BJ (cell line): ENCODE measurements at places on chromosomes 7 and 10. TPM values are rescaled to one million over a fixed set of nuclear protein-coding genes. Genes with fewer than 3 reads are reported as not detected.

DNA sequence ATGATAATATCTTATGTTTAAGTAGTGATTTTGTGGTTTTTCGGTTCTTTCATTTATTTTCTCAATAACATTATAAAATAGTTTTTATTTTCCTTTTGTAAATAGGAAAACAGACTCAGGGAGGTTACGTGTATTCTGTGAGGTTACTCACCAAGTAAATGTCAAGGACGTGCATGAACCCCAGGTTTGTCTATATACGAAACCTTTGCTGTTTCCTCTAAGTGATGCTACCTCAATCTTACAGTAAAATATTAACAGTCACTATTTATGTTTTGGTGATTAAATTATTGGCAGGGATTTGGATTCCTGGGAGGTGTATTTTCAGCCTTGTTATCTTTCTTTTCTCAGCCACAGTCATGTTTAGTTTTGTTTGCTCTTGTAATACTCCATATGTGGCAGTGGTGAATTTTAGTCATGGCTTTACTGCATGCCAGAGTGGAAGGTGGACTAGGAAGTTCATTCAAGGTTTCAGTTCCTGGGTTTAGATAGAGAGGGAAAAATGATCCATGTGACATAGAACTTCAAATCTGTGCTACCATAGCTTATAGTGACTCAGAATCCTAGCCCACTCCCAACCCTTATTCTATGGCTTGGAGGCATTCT is 139.9 kb downstream of the ARL4A start:
- no peak for DNase-seq

DNA sequence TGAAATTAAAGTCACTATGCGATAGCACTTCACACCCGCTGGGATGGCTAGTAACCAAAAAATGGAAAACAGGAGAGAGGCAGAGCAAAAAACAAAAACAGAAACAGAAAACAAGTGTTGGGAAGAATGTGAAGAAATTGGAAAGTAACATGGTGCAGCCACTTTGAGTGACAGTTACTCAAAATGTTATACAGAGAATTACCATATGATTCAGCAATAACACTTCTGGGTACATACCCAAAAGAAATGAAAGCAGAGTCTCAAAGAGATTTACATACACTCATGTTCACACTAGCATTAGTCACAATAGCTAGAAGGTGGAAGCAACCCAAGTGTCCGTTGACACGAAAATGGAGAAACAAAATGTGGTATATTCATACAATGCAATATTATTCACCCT is 88.6 kb upstream of the KCNIP2 start:
- DNase-seq = no peak

GRCh38 chr7:55078465-55079372 is 59.9 kb downstream of the EGFR start:
- DNase-seq = no peak

DNA sequence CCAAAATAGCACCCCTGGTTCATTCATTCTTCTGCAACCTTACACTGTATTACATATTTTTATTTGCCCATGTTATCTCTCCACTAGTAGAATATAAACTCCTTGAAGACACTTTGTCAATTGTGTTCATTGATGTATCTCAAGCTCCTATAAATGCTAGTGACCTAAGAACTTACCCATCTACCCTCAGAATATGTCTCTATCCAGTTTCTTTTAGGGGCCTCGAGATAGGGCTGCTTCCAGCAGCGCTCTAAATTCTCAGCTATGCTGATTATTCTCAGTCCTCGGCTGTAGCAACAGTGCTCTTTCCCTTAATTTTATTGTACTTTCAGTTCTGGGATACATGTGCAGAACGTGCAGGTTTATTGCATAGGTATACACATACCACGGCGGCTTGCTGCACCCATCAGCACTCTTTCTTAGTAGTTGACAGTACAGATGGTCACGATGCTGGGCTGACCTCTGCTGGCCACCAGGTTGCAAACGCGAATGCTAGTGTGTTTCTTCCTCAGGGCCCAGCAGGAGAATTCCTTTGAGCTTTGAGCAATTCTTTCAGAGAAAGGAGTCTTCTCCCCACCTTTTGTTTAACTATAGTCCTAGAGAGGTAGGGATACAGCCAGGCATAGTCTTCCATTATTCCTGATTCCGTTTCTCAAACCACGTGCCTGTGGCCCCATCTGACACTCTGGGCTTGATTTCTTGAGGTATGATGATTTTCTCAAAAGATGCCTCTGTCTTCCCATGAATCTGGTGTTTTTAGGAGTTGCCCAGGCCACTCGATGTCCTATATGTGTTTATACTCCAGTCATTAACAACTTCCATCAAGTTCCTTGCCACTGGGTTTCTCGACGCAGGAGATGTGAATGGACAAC is 49.1 kb upstream of the CDC14C start:
- DNase-seq = no peak

GRCh38 chr10:124612611-124613498 is 131.3 kb downstream of the FAM53B start:
- DNase-seq = no peak

DNA sequence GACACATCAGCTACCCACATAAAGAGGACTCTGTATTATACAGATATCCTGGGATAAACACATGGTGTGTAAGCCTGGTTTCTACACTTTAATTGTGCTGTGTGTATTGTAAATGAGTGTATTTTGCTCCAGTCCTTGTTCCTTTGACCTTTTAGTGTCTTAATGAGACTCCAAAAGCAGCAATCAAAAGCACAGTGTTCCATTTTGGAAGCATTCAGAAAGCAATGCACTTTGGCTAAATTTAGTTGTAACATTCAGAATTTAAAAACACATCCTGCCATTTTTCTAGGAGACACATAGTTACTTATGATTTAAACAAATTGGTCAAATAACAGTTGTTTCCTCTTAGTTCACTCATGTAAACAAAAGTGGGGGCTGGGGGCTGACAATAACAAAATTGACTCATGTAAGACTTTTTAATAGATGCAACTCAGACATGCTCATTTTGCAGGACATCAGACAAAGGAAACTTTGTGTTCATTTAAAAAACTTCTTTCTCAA is 122.2 kb downstream of the GPR37 start:
- no peak for DNase-seq

GRCh38 chr10:51297438-51297837 is 223.2 kb downstream of the PRKG1 start:
- DNase-seq = no peak

- no peak for DNase-seq
Observed at GRCh38 chr7:77579797-77580196, 42.7 kb downstream of the PTPN12 start.

- no peak for DNase-seq
Observed at GRCh38 chr10:114859222-114859621, 37.6 kb downstream of the FHIP2A start.

DNA sequence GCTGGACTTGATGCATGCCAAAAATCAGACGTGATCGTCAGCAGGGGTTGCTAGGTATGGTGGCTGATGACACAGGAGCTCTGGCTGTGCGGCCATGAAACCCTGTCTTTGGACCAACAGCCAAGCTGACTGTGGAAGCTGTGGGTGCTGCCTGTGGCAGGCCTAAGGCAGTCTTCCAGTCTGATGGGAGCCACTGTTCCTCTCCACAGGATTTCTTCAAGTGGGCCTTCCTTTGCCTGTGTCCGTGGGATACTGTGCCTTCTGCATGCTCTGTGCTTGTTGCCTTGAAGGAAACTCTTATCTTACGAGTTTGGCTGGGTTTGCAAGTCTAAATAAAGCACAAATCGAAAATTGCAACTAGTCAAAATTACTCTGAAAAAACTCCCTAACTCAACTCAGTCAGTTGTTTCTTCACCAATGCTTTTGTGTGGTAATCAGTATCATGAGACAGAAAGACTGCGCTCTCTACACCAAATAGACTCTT is 101.9 kb upstream of the PDLIM1 start:
- DNase-seq = no peak

- DNase-seq = no peak
Observed at GRCh38 chr7:145293228-145293701, 457.4 kb upstream of the TPK1 start.

DNA sequence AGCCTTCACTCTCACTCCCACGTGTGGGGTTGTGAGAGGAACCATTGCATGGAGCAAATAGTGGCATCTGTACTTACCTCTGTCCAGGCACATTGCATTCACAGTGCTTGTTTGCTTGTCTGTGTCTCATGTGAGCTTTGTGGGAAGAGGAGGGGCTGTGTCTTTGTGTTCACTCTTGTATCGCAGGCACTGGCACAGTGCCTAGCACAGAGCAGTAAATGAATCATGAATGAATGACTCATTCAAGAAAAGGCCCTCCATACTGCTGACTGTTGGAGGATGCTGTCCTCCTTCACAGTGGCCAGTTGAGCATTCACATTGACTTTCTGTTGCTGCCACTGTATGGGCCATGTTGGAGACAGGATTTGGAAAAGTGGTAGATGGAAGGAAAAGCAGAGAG is 125.3 kb downstream of the SORCS3 start:
- DNase-seq = no peak

GRCh38 chr10:96998329-96998888 is 166.3 kb downstream of the LCOR start:
- DNase-seq = no peak

DNA sequence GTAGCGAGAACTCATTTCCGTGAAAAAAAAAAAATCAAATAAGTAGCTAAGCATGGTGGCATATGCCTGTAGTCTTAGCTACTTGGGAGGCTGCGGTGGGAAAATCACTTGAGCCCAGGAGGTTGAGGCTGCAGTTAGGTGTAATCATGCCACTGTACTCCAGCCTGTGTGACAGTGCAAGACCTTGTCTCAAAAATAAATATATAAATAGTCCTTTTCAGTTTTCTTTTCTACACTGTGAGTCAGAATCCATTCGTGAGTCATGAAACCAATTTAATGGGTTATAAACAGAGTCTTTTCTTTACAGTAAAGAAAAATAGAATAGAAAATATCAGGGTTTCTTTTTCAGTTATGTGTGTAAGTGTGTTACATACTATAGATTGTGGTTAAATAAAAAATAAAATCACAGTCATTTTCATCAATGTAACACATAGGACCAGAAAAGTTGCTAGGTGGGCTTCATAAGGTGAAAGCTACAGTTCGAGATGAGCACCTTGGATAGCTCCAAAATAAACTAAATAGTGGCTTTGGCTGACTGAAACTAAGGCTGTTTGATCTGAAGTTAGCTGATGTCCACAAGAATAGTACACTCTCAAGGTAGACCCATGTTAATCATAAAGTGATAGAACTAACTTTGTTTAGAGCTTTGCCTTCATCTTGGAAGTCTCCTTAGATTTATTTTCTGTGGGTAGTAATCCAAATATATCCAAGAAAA is 781.1 kb downstream of the GATA3 start:
- DNase-seq = no peak

GRCh38 chr10:81817596-81818170 is 57.3 kb upstream of the NRG3 start:
- DNase-seq = no peak

GRCh38 chr7:117715784-117716445 is 157.3 kb downstream of the CTTNBP2 start:
- peak; percentile 7 for DNase-seq

OR6B1 gene
- polyA plus RNA-seq = not detected in 2 replicates

GNAT3 gene
- not detected in 2 replicates for polyA plus RNA-seq

RNF133 gene
- not detected in 2 replicates for polyA plus RNA-seq

ZP3 gene
- polyA plus RNA-seq = 1.6 and 2.5 TPM in 2 replicates

GATA3 gene
- polyA plus RNA-seq = 0.06 and 0.09 TPM in 2 replicates

SLC16A9 gene
- 0.05 TPM in 2 replicates for polyA plus RNA-seq

IMPDH1 gene
- 65.7 and 84.5 TPM in 2 replicates for polyA plus RNA-seq
